ENCODE measurements at places on chromosomes 1 and 21.

- DNase-seq, result no peak
Observed at GRCh38 chr1:156899956-156900718, 6.6 kb downstream of the PEAR1 start.

DNA sequence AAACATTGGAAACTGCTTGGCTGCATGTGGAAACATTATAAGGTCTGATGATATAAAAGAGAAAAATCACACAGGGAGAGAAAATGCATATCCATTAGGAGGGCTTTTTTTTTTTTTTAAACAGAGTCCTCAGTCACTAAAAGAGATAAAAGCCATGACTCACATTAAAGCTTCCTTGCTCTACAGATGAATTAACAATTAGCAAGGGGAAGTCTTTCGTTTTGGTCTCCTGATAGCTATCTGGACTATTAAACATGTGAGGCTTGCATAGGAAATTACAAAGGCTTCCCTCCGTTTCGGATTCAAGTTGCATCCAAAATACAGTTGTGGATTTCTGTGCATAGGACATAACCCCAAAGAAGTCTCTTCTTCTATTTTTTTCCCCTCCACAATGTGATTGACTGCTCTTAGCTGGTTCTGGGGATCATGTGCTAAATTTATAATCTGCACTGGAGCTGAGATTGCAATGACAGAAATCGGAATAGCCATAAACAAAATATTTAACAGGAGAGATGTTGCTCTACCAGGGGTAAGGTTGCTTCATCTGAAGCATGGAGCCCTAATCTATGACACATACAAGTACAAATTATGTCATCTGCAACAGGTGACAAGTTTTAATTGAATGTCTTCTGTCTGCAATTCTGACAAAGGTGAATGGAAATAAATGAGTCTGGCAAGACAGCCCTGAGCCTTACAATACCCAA is 146.8 kb downstream of the ESRRG start:
- DNase-seq, result no peak

DNA sequence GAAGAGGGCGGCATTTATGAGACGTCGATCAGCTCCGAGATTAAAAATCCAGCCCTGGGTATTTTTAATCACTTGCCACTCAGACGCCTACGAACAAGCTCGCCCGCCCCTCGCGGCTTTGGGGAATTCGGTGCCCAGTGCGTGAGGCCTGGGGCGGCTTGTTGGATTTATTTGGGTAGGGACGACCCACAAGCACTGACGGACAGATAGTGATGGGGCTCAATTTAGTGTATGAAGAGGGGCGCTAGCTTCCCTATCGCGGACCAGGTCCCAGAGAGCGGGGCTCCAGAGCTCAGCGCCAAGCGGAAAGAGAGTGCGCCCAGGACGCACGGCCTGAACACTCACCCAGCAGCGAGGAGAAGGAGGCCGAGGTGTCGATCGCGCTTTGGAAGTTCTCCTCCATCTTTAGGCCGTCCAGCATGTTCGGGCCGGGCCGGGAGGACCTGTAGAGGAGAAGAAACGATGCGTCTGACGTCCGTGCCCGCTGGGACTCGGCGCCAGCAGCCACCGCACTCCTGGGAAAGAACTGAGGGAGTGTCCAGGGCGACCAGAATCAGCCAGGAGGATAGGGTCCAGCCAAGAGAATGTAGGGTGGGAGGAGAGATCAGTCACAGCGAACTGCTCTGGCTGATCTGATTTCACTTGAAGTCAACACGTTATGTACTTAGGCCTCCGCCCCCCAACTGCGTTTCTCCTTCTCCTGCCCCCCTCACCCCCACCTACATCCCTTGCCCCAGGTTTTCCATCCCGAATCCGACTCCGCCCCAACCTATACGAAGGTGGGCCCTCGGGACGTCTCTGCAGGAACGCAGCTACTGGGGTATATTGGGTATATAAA is 1.2 kb downstream of the LMX1A start:
- no peak for DNase-seq

- DNase-seq, result no peak
Observed at GRCh38 chr1:22026924-22027289, 25.4 kb downstream of the CELA3A start.

- no peak for DNase-seq
Observed at GRCh38 chr1:201779351-201779880, 49.5 kb upstream of the IPO9 start.

GRCh38 chr21:34612557-34612956 is 2.4 kb downstream of the RCAN1 start:
- DNase-seq, result no peak

- DNase-seq, result no peak
Observed at GRCh38 chr1:26827106-26827604, 667 bp downstream of the ZDHHC18 start.

DNA sequence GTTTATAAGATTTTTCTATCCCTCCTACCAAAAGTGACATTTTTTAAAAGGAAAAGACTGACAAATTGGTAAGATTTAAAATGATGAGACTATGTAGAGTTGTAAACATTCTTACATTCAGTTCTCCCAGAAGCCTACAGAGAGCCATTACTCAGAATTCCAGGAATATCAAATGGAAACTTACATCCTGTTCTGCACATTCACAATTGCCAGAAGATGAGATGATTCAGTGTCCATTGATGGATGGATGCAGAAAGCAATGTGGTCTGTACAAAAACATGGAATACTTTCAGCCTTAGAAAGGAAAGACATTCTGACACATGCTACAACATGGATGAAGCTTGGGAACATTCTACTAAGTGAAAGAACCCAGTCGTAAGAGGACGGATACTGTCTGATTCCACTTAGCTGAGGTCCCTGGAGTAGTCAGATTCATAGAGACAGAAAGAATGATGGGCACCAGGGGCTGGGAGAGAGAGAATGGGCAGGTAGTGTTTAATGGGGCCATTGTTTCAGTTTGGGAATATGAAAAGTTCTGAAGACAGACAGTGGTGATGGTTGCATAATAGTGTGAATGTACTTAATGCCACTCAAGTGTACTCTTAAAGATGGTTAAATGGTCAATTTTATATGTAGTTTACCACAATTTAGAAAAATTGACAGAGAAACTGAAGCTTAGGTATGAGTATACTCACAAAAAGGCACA is 16.6 kb downstream of the MX1 start:
- no peak for DNase-seq

DNA sequence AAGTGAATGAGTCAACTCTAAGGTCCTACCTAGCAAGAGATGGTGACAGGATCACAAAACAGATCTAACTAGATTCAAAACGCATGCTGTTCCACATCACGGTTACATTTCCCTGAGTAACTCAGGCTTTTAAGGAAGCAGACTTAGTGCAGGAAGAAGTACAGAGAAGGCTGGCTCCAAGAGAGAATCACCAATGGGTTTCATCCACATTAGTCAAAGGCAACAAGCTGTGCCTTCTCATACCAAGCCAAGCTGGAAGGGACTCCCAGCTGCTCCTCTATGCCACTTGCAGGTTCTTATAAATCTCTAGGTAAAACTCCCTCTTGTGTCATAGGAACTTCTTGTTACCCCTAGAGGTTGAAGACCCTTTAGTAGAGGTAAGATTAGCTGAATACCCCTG is 109.0 kb downstream of the KCNH1 start:
- no peak for DNase-seq

Measured in SW 1271 (cell line).